HCT116 (cell line): ENCODE measurements at places on chromosomes 1 and 21. TPM values are rescaled to one million over a fixed set of nuclear protein-coding genes. Genes with fewer than 3 reads are reported as not detected.

GRCh38 chr1:169784102-169784501 is 10.6 kb downstream of the METTL18 start:
- DNase-seq: no peak

FAM72A gene
- 23.0 TPM for total RNA-seq

GRCh38 chr1:47703981-47704596 is 266.2 kb downstream of the FOXD2 start:
- peak; percentile 15 for DNase-seq

DNA sequence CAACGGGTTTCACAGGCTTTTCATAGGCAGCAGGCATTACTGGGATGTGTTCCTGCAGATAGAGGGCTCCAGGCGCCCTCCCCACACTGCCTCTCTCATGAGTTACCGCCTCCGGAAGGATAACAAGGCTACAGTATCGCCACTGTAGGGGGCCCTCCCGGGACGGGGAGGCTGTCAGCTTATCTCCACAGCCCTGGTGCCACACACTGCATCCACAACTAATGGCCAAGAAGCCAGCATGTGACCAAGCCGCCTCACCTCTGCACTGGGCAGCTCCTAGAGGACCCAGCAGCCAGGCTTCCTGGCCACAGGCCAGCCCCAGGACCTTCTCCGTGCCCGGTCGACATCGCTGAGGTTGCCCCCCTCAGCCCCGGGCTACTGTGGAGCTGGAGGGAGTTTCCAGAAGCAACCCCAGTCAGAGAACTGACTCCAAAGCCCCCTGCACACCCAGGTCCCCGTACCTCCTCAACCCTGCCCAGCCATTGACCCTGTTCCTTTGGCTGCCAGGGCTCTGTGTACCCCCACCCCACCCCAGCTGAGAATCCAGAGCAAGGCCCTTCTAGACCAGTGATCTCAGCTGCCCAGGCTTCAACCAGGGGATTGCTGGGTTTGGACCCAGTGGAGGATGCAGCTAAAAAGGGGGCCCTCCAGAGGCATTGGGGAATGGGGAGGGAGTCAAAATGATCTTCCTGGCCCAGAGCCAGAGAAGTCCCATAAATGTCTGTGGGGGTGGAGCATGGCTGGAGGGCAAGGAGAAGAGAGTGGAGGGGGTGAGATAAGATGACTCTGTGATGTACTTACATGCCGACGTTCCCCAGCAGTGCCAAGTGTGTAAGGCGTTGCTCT is 45.0 kb downstream of the NEK2 start:
- DNase-seq: no peak

GRCh38 chr1:116375887-116376728 is 3.1 kb downstream of the ATP1A1 start:
- peak; percentile 68 for DNase-seq

- no peak for DNase-seq
Observed at GRCh38 chr1:171769754-171770153, 11.7 kb upstream of the METTL13 start.

DNA sequence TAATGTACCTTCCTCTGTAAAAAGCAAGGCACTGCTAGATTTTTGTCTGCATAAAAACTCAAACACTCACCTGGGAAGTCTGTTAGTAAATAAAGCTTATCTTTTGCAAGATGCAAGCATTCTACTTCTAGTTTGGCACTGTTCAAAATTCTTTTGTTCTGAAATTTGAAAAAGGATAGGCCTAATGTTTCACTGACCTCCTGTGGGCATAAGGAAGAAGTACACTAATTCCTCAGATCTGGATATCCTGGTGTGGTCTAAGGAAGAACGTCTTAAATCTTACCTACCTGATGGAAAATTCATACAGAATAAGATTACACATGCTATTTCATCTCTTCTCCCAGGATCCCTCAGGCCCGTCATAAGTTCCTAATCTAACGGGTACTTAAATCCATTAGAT is 93.5 kb upstream of the CAMK1G start:
- no peak for DNase-seq

ORC1 gene
- total RNA-seq: 25.6 TPM

ZNF593OS gene
- not detected for total RNA-seq

MROH9 gene
- not detected for total RNA-seq

DNA sequence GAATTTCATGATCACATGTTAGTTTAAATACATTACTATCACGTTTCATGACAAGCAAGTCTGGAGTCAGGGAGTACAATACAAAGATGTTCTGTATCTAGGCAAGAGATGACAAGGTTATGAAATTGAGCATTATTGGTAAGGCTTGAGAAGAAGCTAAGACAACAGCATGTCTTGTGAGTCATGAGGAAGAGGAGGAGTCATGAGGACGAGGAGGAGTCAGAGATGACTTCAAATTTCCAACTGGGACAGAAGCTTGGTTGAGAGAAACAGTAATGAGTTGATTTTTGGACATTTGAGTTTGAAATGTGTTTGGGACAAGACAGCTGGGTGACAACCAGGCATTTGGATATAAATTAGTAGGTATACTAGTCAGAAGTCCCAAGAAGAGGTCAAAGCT is 4.3 kb upstream of the UBE2U start:
- DNase-seq: no peak

DNA sequence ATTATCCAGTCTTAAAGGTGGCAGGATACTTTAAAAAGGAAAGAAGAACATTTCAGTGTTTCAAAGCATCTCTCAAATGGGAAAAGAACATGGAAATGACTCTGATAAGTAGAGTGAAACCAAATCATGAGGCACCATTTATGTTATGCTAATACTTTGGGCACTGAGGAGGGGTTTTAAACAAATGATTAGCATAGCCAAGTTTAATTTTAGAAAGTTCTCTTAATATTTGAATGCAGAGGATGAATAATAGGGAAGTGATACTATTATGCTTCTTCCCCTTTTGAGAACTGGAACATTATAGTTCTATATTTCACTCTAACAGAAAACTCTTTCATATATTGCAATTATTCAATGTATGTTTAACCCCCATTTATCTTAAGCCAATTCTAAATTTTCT is 1181.9 kb upstream of the PRMT6 start:
- DNase-seq: no peak

- no peak for DNase-seq
Observed at GRCh38 chr1:25896266-25896665, 10.0 kb downstream of the STMN1 start.

DNA sequence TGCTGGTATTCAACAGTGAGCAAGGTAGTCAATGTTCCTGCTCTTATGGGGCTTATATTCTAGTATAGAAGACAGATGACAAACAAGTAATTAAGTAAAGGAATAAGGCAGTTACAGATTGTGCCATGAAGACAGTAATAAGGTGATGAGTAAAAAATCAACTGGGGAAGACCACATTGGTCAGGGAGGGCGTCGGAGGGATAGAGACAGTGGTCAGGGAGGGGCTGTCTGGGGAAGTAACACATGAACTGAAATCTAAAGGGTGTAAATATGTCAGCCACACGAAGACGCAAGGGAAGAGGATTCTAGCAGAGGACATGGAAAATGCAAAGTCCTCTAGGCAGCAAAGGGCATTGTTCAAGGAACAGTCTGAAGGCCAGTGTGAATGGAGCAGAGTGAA is 10.1 kb downstream of the IL12RB2 start:
- no peak for DNase-seq

DNA sequence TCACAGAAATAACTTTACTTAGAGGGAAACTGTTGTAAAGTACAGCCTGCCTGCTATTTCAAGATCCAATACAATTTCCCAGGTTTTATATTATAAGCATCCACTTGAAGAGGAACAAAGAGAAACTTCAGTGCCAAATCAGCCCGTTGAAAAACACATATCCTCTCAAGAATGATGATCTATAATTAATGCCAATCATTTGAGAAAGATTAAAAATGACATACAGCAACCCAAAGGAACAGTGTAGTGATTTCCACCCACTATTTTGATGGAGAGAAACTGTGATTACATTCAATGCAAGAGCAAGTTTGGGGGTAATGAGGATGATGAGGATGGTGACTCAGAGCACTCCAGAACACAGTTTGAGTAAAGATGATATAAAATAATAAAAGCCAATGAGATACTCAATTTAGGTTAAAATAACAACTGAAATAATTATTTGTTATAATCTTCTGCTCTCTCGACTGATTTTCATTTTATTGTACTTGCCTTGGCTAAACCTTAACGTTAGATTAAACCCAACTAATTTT is 715.5 kb downstream of the NCAM2 start:
- DNase-seq: no peak

DNA sequence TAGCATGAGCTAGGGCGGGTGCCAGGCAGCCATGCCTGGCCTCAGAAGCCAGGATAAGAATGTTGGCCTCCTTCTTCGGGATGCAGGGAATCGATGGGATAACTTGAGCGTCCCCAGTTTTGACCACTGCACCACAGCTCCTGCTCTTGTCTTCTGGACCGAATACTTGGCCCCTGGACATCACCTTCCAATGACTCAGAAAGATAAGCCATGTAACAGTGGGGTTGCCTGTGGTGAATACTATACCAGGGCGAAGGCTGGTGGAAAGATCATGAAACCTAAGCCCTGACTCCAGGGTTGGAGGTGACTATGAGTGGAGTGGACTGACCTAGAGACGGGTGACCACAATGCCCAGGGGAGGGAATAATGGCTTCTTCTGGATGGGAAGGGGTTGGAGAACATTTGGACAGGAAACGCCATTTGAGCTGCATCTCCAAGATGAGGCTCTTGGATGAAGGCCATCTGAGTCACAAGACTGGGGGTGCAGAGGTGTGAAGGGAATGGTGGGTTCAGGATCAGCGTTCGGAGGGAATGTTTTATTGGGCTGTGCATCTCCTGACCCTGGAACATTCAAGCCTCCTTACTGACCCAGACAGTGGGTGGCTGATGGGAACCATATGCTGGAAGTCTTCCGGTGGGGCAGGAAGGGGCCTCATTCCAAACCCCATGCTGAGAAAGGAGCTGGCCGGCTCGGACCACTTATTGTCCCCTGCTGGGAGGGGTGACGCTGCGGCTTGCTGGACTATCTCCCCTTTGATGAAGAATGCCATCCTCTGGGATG is 18.5 kb upstream of the KCNE2 start:
- no peak for DNase-seq

DNA sequence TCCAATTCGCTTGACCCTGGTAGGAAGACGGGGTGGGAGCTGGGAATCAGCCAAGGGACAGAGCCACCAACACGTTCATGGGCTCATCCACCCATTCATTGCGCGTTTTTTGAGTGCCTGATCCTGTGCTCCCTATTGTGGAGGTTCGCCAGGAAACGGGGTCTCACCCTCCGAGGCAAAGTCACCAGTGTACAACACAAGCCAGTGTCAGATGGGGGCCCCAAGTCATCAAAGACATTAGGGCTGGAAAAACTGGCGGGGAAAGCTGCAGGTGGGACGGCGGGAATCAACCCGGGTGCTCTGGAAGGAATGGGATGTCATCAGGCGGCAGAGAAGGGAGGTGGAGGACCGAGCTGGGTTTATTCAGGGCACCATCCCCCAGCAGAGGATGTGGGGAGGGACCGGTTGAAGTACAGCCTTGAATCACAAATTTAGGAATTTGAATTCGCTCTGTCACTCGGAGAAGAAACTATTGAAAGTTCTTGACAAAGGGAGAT is 667 bp upstream of the NID1 start:
- DNase-seq: no peak

DNA sequence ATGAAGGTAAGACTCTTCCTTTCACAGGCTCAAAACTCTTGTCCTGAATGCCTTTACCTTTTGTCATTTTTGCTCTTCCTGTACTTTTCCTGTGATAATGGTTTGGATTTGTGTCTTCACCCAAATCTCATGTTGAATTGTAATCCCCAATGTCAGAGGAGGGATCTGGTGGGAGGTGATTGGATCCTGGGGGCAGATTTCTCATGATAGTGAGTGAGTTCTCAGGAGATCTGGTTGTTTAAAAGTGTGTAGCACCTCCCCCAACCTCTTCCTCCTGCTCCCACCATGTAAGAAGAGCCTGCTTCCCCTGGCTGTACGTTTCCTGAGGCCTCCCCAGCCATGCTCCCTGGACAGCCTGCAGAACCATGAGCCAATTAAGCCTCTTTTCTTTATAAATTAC is 75.5 kb downstream of the DDX20 start:
- DNase-seq: no peak

DNA sequence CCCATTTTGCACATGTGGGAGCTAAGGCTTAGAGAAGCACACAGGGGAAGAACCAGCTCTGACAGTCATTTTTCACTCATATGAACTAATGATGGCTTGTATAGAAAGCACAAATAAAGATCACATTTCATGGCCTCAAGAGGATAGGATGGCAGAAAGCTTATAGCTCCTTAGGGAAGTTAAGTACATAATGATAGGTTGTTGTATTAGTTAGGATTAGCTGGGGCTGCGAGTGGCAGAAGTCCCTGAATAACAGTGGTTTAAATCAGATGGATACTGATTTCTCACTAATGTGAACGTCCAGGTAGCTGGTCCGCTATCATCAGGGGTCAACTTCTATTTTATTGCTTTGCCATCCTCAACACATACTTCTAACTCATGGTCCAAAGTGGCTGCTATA is 284.0 kb downstream of the RPS6KC1 start:
- no peak for DNase-seq

PPIAL4G gene
- not detected for total RNA-seq

LHX8 gene
- not detected for total RNA-seq

DNA sequence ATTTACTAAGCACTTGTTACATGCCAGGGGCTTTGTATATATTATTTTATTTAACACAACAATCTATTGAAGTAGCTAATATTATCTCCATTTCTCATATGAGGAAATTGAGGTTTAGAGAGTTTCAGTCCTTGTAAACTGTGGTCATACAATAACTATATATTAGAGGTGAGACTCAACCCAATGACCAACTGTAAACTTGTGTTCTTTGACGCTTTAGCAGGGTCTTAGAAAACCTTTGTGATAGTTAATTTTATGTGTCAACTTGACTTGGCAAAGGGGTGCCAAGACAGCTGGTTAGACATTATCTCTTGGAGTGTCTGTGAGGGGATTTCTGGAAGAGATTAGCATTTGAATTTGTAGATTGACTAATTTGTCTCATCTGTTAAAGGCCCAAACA is 252.4 kb upstream of the B3GALT2 start:
- no peak for DNase-seq

DNA sequence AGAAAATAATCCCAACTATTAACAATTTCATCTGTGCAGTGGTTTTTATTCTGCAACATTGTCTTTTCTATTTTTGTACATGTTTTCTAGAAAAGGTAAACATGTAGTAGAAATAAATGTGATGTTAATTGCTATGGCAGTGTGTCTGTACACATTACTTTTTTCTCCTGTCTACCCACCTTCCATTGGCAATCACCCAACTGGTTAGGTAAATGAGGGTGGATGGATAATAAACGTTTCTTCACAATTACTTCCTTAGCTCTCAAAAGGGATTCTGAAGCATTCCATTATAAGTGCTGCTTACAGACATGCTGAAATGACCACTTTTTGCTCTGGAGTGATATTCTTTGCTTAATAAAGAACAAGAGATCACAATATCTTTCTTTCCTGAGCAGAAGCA is 61.4 kb downstream of the MAGI3 start:
- DNase-seq: no peak

DNA sequence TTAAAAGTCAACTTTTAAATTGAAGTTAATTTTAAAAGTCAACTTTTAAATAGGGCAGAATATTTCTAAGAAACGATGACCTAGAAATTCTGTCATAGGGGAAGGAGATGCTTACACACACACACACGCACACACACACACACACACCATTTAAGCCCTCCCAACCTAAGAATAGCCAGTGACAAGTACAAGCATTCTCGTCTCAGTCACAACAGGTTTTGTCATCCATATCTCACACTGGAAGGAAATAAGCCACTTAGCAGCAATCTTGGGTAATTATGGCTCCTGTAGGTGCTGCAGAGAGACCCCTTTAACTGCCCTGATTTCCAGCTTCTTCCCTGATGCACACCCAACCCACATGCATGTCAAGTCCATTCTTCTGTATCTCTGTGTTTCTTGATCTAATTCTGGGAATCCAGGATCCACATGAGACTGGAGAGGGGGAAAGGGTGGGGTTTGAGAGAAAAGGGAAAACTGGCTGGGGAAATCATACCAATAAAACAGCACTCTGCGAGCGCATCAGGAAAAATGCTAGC is 338.1 kb downstream of the PAPPA2 start:
- no peak for DNase-seq
